ENCODE measurements at places on chromosomes 12 and 14.

GRCh38 chr14:53355581-53356112 lies 202.5 kb upstream of the DDHD1 start:
- no peak for DNase-seq

- DNase-seq: no peak
These were observed 150.1 kb downstream of the NTF3 start for GRCh38 chr12:5582018-5582417.

DNA sequence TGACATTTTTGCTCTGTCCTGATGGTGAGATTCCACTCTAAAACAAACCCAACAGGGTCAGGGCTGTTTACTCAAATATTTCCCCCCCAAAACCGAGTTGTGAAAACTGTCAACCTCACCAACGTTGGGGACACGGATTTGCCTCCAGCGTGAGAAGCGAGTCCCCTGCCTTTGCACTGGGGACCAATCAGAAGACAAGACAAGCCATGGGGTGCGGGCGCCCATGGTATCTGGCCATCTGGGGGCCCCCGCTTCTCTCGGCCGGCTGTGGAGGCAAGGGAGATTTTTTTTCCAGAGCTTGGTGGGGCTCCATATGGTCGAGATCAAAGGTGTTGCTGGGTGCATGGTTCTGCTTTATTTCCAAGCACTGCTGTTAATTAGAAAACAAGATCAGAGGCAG lies 272.1 kb downstream of the BCL11B start:
- DNase-seq: no peak

- DNase-seq: no peak
These were observed 29.4 kb upstream of the ETFBKMT start for GRCh38 chr12:31629756-31630732.

- no peak for DNase-seq
These were observed 22.6 kb downstream of the SLC25A47 start for GRCh38 chr14:100345711-100346110.

GRCh38 chr14:52072266-52072780 lies 3.5 kb upstream of the NID2 start:
- DNase-seq: no peak

- no peak for DNase-seq
These were observed 86.2 kb upstream of the GNG2 start for GRCh38 chr14:51774209-51774608.

DNA sequence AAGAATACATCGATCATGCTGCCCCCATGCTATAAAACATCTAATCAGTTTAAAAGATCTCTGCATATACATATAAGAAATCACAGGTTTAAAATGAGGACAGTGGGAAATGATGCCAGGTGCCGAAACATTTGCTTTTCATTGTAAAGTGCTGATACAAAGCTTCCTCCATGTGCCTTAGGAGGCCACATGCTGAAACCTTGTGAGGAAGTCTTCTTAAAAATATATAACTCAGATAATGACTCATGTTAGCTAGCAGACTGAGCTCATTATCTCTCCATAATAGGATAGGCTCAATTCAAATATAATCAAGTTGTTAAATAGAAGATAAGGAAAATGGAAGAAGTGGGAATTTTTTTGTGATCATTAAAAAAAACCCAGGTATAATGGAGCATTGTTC lies 65.9 kb downstream of the RFX4 start:
- no peak for DNase-seq

DNA sequence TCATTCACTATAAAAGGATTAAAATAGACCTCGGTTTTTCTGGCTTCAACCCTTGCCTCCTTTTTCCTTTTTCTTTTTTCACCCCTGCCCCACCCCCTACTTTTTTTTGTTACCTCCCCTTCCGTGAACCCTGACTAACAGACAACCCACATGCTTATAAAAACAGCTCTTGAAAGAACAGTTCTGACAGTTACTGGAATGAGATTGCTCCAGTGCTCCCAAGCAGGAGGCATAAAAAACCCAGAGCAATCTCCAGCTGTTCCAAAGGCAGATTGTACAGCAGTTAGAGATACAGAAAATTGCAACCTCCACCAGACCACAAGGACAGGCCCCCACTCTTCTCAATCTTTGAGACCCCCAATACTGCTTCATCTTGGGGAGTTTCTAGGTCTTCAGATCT lies 29.9 kb upstream of the TMEM260 start:
- no peak for DNase-seq

DNA sequence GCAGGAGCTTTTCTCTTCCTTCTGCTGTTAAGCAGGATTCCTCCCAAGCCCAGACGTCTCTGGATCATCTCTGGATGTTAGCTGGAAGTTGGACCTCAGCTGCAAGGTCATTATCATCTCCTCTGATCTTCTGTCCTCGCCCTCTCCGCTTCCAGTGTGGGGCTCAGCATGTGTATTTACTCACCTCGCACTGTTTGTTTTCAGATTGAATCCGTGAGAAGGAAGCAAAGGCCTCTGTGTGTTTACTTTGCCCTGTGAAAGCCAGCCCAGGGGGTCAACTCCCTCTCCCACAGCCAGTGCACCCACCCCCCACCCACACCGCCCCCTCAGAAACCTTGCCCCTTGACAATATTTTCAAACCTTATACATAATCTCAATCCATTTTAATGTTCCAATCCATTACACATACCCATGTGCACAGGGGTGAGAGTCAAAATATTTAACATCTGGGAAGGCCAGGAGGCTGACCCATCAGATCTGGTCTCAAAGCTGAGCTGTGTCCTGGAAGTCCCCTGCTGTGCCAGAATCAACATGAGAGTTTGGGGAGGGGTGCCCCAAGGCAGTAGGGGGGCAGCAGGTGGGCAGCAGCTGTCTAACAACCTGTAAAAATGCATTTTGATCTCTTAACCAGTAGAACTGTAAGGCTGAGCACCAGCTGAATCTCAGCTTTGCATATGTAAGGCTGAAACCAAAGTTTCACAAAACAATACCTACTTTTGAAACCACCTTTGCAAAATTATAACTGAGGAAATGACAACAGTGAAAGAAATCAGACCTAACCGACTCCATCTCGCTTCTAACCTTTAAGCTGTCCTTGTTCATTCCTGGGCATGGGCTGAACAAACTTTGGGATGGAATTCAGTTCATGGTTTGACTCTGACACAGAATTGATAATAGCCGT lies 157.9 kb downstream of the ZNF664 start:
- no peak for DNase-seq

GRCh38 chr14:65002586-65003210 lies 16.0 kb downstream of the FNTB start:
- no peak for DNase-seq

GRCh38 chr14:61544448-61545330 lies 150.6 kb upstream of the HIF1A start:
- DNase-seq: no peak

- DNase-seq: no peak
These were observed 36.1 kb downstream of the CFL2 start for GRCh38 chr14:34678306-34678705.

DNA sequence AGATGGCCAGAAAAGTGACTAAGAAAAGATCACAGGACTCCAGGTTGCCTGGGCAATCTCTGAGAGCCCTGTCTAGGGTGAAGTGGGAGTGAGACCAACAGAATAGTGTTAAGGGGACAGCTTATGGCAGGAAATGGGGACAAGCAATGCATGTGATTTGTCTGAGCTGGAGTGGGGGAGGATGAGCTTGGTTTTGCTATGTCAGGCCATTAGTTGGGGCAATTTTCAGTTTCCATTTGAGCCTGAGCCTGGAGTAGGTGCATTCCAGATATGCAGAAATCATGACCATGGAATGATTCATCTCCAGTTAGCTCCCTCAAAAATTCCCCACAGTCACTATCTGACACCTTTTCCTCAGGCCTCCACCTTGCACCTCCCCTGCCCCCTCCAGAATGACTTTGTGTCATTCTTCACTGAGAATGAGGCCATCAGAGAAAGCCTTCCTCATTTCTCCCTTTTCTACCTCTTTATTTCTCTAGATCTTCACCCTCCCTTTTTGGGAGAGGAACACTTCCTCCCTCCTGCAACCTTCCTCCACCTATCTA lies 150.9 kb upstream of the PLEKHG7 start:
- no peak for DNase-seq

- DNase-seq: no peak
These were observed 850.3 kb upstream of the FOXG1 start for GRCh38 chr14:27916326-27916725.

- DNase-seq: no peak
These were observed 28.0 kb upstream of the NAA30 start for GRCh38 chr14:57362361-57362760.

DNA sequence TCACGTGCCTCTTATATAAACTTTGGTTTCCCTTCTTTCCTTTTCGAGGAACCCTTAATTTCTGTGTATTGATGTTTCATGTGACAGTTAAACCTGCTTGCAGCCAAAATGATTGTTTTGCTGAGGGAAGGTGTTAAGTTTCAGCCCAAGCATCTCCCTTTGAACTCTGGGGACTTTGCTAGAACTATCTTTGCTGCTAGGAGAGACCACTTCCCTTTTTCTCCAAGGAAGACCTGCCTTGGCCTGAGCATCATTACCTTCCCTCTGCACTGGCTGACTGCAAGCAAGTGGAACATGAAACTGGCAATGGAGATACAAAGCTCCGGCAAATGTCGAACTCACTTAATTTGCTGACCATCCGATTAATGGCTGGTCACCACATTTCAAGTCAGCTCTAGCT lies 192.8 kb downstream of the GRIN2B start:
- DNase-seq: no peak
